Suppressor macrophage treated with lipopolysaccharide for 1 hour (primary cell): ENCODE measurements at places on chromosomes 13 and 19.

- DNase-seq, result no peak
Observed at GRCh38 chr13:112575675-112576074, 12.3 kb downstream of the TUBGCP3 start.

DNA sequence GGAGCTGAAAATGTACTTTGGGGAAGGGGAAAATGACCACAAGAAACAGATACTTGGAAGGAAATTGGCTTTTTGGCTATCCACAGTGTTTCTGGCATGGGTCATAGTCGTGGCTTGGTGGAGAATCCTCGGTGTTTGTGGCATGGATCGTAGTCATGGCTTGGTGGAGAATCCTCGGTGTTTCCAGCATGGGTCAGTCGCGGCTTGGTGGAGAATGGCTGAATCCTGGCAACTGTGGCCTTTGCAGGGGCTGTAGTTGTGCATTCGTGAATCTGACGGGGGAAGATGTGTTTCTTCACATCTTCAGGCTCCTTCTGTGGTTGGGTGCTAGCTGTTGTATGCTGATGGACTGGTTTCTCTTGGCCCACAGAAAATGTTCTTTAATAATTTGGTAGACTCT lies 61.7 kb upstream of the MCF2L start:
- DNase-seq, result no peak

GRCh38 chr13:25440061-25440460 lies 68.3 kb downstream of the ATP8A2 start:
- peak; percentile 28 for DNase-seq

GRCh38 chr19:41706741-41707501 lies 1.5 kb upstream of the CEACAM5 start:
- peak; percentile 68 for DNase-seq

DNA sequence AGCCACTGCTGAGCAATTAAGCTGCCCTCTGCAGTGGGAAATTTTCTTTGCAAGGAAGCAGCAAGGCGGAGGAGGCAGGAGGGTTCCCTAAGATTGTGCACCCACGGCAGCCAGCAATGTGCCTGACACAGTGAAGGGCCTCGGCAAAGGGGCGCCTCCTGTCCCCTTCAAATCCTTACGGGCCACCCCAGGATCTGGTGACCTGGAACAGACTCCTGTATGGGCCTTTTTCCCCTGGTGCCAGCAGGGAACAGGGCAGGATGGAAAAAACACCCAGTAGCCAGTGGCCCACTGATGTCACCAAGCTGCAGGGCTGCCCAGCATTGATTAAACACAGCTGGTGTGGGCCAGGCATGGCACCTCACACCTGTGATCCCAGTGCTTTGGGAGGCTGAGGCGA lies 86.7 kb downstream of the GNG7 start:
- DNase-seq, result no peak

GRCh38 chr13:33137721-33138120 lies 121.5 kb downstream of the KL start:
- DNase-seq, result no peak

DNA sequence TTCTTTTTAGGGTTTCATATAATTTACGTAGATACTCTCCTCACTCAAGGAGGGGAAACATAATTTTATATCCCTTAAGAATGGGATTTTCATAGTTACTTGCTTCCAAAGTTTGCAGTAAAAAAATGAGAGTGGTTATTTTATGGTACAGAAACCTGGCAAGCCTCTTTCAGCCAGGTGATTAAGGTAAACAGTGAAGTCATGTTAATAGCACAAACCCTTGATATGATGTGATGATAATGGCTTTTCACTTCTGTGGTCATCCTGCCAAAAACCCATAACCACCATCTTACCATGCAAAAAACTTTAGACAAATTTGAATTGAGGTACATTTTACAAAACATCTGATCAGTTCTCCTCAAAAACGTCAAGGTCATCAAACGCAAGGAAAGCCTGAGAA lies 517.8 kb downstream of the SLITRK5 start:
- DNase-seq, result no peak

GRCh38 chr19:42370626-42371175 lies 19.4 kb downstream of the CNFN start:
- no peak for DNase-seq

DNA sequence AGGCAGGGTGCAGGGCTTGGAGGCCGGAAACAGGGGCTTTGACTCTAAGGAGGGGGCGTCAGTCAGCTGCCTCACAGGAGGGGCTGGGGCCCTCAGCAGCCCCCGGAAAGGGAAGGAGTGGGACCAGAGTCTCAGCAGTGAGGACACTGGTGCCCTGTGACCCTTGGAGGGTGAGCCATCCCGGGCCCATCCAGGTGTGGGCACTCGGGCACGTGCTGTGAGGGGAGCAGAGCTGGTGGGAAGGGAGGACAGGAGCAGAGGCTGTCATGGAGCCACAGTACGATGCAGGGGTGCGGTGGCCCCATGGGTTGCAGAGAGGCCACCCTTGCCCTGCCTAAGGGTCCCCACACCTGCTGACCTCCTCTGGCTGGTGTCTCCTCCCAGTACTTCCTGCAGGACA lies 19.1 kb upstream of the ZNF544 start:
- no peak for DNase-seq

DNA sequence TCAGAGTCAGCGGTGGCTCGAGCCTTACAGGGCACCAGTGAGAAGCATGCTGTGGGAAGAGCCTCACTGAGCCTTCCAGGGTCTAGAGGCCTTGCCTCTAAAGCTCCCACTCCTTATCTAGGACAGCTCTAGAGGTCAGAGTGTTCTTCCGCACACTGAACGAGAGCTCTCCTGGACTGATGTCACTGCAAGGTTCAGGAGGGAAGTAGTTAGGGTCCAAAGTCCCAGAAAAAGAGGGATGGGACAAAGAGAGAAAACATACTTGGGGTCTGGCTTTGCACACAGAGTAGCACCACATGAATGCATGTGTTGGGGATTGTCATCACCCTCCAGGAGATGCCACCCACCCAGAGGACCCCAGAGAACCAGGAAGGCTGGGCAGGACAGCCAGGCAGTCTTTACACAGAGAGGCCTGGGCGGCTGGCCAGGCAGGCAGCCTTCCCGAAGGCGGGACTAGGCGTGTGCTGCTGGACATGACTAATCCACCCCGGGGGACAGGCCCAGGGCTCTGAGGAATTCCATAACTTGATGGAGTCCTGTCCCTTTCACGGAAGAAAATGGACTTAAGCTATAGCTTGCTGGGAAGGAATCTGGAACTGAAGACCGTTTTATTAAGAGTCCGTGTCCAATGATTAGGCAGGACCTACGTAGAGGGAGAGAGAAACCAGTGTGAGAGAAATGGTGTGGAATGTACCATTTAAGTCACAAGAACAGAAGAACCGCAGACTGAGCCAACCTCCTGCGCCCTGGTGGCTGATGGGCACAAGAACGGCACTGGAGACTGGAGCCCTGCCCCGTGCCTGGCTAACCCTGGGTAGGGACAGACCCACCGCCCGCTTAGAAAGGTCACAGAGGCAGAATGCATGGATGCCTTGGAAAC lies 16.6 kb upstream of the EPHX3 start:
- DNase-seq, result no peak

GRCh38 chr19:16205205-16206045 lies 7.7 kb downstream of the AP1M1 start:
- no peak for DNase-seq

- no peak for DNase-seq
Observed at GRCh38 chr13:64482373-64482772, 2747.8 kb downstream of the PCDH9 start.

DNA sequence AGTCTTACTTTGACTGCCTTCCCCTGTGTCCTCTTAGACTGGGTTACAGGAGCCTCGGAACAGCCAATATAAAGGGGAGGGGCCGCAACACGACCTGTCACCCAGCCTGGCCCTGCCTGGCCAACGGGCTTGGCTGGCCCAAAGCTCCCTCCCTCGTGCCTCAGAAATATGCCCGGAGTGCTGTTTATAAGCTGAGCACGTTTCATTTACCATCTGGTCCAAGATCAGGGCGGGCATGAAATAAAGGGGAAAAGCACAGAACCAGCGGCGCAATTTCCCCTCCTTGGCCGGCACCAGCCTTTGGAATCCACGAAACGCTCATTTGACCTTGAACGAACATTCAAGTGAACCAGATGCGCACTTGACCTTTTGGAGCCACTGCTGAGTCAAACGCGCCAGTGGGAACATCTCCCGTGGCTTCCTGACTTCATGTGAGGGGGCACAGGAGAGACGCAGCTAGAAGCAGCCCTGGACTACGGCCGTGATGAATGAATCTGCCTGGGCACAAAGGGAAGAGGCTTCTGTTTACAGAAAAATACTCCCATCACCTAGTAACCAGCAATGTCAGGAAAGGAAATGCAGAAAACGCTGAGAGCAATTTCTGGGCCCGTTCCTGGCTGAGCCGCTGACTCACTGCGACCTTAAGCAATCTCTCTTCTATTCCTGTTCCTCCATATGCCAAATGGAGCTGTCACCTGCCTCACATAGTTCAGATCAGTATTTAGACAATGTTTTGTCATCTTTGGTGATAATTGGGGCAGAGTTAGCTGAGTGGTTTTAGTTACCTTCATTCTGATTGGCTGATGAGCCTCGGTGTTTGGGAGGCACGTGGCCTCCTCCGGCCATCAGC lies 53.3 kb downstream of the RFX2 start:
- peak; percentile 95 for DNase-seq

- DNase-seq, result peak; percentile 8
Observed at GRCh38 chr13:51935326-51936171, 73.8 kb downstream of the CCDC70 start.

DNA sequence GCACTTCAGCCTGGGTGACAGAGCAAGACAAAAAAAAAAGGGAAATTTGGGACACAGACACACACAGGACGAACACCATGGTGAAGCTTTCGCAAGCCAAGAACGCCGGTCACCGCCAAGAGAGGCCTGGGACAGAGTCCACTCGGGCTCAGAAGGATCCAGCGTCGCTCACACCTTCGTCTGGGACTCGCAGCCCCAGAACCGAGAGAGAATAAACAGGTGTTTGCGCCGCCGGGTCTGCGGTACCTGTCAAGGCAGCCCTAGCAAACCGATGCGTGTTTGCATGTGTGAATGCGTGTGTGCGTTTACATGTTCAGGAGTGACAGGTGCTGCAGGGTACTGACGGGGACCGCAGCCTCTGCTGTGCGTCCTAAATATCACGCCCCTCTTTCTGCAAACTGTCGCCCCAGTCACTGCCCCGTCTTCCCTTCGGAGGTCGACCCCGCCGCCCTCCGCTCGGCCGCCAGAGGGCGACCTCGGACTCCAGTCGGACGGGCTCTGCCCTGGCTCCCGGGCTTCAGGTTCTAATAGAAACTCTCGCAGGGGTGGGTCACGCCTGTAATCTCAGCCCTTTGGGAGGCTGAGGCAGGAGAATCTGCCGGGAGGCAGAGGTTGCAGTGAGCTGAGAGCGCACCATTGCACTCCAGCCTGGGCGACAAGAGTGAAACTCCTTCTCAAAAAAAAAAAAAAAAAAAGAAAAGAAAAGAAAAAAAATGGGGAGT lies 11.8 kb upstream of the CSNK1G2 start:
- peak; percentile 92 for DNase-seq

DNA sequence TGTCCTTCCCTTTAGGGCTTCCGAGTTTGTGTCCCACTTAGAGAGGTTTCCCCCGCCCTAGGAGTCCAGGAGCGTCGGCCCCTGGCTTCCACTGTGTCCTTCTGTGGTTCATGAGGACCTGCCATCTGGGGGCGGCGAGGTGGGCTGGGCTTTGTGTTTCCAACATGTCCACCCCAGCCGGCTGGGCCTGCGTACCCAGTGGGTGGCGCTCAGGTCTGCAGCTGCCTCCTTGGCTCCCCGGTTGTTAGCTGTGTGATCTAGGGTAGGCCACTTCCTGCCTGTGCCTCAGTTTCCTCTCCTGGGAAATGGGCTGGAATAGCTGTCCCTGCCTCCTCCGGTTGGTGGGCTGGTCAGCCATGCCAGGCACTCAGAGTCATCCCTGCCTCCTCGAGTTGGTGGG lies 28.4 kb downstream of the KDM4B start:
- no peak for DNase-seq

- DNase-seq, result no peak
Observed at GRCh38 chr13:39935155-39935554, 279.7 kb downstream of the COG6 start.

- peak; percentile 7 for DNase-seq
Observed at GRCh38 chr13:87894059-87894458, 222.9 kb downstream of the SLITRK5 start.

- peak; percentile 64 for DNase-seq
Observed at GRCh38 chr13:113863524-113864272, at the start of gene GAS6. TSS of gene GAS6 (minus strand) at chr13:113864076. CDS start at chr13:113863920, 156 bp downstream.

- DNase-seq, result peak; percentile 61
Observed at GRCh38 chr13:99356262-99357091, 49.3 kb upstream of the GPR183 start.

DNA sequence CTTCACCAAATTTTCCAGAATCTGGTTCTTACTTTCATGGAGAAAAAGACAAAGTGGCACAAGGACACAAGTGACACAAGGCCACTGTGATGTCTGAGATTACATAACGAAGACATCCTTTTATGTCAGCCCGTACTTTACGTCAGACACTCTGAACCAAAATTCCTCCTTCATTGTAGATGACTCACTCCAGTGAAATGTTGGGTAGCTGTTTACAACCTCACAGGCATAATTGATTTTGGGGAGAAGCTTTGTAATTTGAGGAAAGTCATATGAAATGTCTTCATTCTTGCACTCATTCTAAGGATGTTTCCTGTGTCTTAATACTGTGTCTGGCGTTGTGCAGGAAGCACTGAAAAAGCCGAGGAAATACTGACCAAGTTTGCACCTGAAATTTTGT lies 20.0 kb upstream of the LGALS14 start:
- peak; percentile 33 for DNase-seq

DNA sequence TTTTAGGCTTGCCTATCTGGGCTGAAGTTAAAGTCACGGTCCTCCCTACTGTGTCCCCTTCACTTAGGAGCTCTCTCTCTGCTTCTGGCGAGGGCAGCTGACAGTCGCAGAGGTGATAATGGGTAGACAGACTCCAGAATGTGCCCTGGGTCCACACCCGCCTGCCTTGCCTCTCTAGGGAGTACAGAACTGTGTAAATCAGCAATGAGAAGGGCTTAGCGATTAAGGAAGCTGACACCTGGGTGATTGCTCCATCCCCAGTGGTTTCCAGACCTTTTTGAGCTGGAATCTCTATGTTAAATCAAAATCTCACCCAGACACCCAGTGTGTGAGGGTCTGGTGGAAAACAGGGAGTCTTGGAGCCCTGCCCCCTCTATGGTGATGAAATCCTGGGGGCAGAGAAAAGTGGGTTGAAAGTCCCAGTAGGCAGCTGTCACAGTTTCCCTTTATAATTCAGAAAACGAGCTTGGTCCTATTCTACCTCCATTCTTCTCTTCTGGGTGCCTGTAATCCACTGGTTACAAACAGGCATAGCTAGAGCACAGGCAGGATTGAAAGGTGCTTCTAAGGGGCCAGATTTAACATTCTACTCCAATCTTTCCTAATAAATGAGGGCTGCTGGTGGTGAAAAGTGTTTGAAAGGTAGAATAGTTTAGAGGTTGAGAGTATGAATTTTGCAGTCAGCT lies 46.9 kb downstream of the OLFM4 start:
- no peak for DNase-seq

DNA sequence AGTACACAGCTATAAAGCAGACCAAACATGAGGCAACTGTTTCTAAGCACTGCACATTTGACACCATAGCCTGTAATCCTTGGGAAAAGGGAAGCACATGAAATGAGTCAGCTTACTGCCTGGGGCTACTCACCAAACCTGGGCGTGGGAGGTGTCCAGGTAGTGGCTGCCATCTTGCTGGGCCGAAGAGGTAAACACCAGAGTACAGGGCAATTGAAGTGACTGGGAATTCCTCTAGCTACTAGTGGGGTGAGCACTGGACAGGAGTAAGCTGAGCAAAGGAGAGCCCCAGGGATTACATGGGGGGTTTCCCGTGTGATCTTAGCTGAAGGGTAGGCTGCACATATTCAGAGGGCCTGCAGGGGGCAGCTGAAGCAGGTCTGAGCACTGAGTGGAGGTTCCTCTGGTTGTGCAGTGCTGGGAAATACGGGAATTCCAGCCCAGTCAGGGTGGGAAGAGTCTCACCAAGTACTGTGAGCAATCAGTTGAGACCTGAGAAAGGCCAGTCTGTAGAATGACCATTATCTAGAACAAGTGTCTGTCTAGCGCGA lies 140.5 kb downstream of the SLC7A1 start:
- DNase-seq, result peak; percentile 85
